Right cardiac atrium (tissue), 5 donors: ENCODE measurements at places on chromosomes 12 and 14. TPM values are rescaled to one million over a fixed set of nuclear protein-coding genes. Genes with fewer than 3 reads are reported as not detected.

- DNase-seq, result no peak
These were observed 18.3 kb downstream of the KCTD10 start for GRCh38 chr12:109458771-109459208.

DNA sequence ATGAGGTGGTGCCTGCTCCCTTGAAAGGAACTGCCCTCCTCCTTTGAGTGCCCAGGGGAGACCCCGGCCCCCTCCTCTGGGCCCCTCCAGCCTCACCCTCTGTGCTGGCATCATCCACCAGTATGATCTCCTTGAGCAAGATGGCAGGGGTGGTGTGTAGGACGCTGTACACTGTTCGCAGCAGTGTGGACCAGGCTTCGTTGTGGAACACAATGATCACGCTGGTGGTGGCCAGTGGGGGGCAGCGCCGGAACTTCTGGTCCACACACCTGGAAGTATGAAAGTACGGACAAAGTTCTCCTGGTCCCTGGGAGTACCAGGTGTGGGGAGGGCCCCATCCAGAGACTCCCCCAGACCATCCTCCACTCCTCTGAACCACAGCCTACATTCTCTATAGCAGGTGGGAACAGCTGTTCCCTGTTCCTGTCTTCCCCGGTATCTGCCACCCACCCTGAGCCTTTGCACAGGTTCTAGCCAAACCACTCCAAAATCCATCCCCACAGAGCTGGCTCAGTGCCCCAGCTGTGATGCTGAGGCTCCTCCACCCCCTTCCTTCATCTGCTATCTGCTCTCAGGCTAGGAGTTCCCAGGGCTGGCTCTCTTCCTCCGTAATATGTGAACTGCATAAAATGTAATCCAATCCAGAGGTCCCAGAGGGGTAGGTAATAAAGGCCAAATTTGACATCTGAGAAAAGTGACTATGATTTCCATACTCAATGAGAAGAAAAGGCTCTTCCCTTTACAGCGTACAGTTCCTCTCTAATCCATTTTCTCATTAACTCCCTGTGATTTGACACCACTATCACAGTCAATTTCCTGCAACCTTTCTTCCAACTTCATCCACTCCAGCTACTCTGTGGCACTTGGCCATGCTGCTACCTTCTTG lies 13.9 kb downstream of the GALNT6 start:
- peak; percentile 59 for DNase-seq

DNA sequence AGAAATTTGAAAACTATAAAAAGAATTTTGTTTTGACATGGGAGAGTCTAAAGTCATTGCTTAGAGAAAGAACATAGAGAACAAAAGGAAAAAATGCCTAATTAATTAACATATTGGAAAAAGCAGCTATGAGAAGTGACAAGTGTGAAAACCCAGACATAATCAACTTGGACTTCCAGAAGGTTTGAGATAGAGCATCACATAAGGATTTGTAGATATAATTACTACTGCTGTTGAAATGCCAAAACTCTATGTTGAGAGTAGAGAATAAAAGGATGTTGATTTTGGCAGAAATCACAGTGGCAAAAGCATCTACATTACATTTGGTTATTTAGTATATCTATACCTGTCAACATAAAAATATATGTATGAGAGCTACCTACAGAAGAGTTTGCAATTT lies 135.1 kb downstream of the SLC41A2 start:
- no peak for DNase-seq

- DNase-seq, result no peak
These were observed 15.6 kb downstream of the PLEKHD1 start for GRCh38 chr14:69500096-69500495.

GRCh38 chr14:95044463-95045105 lies 112.7 kb downstream of the DICER1 start:
- no peak for DNase-seq

DNA sequence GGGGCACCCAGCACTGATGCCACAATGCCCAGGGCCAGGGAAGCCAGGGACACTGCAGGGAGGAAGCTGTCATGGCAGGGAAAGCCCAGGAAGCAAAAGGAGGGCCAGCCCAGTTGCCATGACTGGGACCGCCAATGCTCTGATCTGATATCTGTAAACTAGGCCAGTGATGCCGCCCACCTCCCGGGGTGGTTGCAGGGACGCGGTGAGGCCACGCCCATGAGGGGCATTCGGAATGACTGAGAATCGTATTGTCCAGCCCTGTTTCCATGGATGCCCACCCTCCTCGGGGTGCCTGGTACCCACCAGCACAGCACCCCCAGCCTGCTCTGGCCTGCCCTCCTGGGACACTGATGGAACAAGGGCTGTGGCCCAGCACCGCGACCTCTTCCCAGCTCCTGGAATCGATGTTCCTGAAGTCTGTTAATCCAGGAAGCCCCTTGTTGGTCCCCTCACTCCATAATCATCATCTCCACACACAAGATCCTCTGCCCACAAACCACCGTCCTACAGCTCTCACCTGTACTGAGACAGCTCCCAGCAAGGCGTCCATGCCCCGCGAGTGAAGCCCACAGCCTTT lies 48.7 kb downstream of the CHGA start:
- DNase-seq, result no peak

DNA sequence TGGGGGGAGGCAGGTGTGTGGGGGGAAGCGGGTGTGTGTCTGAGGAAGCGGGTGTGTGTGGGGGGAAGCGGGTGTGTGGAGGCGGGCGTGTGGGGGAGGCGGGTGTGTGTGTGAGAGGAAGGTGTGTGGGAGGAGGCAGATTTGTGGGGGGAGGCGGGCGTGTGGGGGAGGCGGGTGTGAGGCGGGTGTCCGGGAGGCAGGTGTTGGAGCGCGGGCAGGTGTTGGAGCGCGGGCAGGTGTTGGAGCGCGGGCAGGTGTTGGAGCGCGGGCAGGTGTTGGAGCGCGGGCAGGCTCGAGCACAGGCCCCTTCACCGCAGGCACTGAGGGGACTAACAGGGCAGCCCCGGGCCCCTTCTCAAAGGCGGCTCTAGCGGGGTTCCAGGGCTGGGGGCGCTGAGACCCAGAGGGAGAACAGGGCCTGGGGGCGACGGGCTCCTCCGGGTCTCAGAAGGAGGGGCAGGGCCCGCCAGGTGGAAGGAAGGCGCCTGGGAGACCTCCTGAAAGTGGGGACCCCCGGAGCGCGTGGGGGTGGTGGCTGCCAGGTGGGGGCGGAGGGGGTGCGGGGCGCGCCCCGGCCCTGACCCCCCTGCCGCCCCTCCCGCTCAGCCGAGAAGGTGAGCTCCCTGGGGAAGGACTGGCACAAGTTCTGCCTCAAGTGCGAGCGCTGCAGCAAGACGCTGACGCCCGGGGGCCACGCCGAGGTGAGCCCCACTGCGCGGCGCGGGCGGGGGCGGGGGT lies 3.2 kb downstream of the CRIP2 start:
- no peak for DNase-seq

SLC25A47 gene
- not detected for total RNA-seq

PLEKHD1 gene
- 0.20 TPM for total RNA-seq

CD69 gene
- 1.3 TPM for total RNA-seq
